ENCODE measurements at places on chromosomes 5 and 9.
A peak's percentile ranks its signal among the peaks of the same experiment; 100 is the strongest.

- peak; percentile 37 for DNase-seq
These were observed 3.3 kb upstream of the MAN1B1 start for GRCh38 chr9:137083394-137084004.

DNA sequence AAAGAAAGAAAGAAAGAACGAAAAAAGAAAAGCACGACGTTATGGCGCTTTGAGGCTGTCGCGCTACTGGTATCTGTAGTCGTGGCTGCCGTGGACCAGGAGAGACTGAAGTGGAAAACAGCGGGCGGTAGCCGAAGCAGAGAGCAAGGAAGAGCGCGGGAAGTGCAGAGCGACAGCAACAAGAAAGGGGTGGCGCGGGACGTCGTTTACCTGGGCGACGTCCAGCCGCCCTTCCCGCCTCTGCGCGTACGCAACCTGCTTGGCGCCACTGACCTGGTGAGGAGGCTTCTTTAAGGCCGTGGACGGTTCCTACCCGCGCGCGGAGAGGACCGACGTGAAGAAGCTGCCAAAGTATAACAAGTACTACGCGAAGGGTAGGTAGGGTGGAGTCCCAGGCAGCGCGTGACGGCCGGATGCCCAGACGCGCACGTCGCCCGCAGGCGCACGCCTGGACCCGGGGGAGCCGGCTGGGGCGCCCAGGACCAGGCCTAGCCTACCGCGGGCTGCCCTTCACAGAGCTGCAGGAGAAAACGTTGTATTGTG, 15.4 kb downstream of the CCL28 start:
- no peak for DNase-seq

GRCh38 chr9:132268725-132269352, 85.9 kb downstream of the SETX start:
- DNase-seq = peak; percentile 22

DNA sequence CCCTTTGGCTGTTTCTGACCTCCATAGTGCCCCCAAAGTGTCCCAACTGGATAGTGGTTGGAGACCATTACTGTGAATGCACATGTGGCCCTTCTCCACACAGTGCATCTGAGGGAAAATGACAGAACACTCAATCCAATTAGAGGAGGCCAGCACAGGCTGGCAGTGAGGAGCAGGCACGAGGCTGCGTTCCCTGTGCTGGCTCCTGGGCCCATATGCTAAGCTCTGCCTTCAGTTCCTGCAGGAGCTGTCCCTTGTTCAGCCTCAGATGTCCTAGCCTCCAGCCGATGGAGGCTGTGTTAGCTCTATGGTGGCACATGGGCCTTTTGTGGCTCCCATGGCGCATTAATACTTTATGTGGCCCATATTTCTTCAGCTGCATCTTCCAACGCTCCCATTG, 35.8 kb downstream of the ALG2 start:
- DNase-seq = peak; percentile 18

DNA sequence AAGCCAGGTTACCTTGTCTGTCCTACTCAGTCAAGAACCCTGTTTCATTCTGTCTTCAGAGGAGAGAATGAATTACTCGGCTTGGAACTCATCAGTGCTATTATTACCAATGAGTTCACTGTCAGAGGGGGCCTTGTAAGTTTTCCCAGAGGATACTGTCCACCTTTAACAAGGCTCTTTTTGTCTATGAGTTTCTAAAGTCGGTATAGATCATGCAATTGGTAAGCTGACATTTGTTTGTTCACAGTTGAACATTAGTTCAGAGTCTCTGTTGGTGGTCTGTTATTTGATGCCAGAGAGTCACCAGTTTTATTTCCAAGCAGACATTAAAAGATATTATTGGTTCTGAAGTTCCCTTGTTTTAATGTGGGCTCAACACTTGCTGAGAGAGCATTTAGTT, 58.1 kb upstream of the DHFR start:
- DNase-seq = no peak

- no peak for DNase-seq
These were observed 255.3 kb upstream of the KLF4 start for GRCh38 chr9:107744873-107745272.

DNA sequence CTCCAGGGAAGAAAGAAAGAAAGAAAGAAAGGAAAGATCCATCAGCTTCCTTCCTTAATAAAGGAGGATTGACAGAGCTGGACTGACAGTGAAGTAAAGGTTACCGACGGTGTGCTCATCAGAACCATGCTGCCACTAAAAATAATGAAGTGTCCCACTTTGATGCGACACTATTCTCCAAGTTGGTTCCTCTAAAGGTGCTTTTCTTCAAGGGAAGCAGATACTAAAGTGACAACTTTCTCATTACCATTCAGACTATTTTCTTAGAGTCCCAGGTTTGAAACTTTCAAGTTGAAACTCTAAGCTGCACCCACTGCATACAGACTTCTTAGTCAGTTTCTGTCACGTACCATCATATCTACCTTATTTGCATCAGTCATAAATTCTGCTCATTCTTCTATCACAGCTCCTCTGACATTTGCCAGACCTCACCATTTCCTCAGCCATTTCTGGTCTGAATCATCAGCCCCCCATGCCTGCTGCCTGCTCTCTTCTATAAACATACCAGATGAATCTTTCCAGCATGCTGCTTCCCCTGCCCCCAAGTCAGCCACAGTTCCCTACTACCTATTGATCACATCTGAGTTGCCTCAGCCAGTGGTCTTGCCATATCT, 177.6 kb downstream of the DEPDC1B start:
- no peak for DNase-seq

DNA sequence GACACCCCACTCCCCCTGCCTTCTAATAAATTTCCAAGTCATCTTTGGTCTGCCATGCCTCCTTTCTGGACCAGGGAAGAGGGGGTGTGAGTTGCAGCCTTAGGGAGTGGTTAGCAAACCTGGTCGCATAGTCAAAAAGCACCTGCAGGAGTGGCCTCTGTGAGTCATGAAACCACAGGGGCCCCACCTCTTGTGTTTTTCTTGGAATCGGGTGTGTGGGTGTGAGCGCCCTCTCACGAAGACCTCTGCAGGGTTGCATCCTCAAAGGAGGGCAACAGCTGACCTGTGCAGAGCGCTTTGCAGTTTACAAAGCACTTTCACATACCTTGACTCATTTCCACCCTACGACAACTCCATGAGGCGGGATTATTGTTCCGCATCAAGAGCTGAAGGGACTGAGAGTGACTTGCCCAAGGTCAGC, 36.8 kb upstream of the TEX48 start:
- no peak for DNase-seq

- DNase-seq = peak; percentile 61
These were observed 14.4 kb upstream of the SPINK4 start for GRCh38 chr9:33225319-33226147.

GRCh38 chr5:16383544-16384052, 82.0 kb downstream of the ZNF622 start:
- DNase-seq = no peak

- no peak for DNase-seq
These were observed 439.9 kb downstream of the BRINP1 start for GRCh38 chr9:118929287-118929686.

- no peak for DNase-seq
These were observed 89.6 kb downstream of the RIC1 start for GRCh38 chr9:5718296-5719032.

DNA sequence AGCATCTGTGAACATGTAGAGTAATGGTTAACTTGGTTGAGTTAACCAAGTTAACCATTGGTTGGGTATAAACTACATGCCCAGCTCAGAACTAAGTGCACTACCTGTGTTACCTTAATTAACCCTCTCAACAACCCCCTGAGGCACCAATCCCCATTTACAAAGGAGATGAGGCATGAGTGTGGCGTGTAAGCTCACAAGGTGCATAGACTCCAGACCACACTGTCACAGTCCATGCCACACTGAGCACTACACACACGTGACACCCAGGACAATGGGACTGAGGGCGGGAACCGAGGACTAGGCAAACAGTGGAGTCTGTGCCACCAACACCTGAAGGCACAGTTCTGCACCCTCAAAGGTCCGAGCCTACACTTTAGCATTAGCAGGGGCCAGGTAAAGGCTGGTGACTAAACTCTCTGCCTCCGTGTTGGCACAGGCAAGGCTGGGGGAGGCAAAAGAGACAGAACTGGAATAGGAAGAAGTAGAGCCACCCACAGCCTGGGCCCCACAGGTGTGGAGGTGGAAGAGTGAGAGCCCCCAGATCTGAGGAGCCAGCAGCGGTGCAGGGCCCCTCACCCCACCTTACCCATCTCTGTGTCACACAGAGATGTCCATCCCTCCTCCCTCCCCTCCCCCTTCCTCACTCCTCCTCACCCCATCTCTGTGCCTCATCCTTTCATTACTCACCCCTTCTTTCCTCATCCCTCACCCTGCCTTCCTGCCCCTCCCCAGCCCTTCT, 2.2 kb upstream of the DNAJB5 start:
- no peak for DNase-seq

GRCh38 chr9:38318759-38319495, 73.6 kb upstream of the ALDH1B1 start:
- DNase-seq = no peak

DNA sequence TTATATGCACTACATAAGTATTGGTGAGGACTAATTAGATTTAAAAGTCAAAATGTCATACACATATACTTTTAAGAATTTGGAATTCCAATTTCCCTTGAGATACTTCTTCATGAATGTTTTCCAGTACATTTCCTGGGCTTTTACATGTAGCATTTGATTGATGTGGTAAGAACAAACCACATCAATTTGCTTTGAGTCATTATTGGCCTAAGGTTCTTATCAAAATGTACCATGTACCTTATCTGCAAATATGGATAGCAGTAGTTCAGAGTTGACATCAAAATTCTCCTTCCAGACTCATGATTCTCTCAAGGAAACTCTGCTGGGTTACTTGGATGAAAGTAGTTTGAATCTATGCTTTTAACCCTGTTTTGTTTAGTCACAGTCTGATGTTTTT, 2.5 kb downstream of the CAST start:
- DNase-seq = no peak

DNA sequence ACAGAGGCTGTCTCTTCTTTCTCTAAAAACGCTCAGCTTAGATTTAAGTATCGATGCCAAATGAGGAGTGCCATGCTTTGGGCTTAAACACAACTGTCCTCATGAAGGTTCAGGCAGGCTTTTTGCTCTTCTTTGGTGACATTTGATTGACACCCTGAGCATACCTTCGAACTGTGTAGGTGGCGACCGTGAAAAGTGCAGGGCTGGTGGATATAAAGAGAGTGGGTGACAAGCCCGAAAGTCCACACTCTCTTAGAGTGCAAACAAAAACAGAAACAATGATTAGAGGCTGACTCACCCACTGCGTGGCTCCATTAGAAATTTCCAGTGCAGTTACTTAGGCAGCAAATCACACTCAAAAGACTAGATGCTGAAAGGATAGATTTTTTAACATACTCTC, 141.7 kb downstream of the SYK start:
- DNase-seq = no peak

All from NCI-H446 (cell line).